ENCODE measurements at places on chromosomes 6 and 20. TPM values are rescaled to one million over a fixed set of nuclear protein-coding genes. Genes with fewer than 3 reads are reported as not detected.

TRIM10 gene
- total RNA-seq: not detected

GPLD1 gene
- total RNA-seq: 0.71 TPM

NHSL1 gene
- 7.8 TPM for total RNA-seq

BPIFB2 gene
- not detected for total RNA-seq

OR2H2 gene
- total RNA-seq: not detected

MAPK13 gene
- total RNA-seq: 0.07 TPM

DNA sequence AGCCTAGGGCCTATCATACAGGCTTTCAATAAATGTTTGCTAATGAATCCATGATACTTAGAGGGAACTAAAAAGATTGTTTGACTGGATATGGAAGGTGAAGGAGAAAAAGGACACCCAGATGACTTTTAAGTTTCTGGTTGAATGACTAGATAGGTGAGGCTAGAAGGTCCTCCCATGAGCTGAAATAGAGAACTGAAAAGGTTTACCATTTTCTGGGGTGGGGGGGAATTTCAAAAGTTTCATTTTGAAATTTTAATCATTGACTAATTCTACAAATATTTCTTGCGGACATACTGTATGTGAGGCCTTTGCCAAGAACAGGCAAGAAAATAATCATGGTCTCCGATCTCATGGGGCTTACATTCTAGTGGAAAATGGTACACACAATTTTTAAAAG lies 17.9 kb upstream of the ZBTB2 start:
- no peak for DNase-seq

DNA sequence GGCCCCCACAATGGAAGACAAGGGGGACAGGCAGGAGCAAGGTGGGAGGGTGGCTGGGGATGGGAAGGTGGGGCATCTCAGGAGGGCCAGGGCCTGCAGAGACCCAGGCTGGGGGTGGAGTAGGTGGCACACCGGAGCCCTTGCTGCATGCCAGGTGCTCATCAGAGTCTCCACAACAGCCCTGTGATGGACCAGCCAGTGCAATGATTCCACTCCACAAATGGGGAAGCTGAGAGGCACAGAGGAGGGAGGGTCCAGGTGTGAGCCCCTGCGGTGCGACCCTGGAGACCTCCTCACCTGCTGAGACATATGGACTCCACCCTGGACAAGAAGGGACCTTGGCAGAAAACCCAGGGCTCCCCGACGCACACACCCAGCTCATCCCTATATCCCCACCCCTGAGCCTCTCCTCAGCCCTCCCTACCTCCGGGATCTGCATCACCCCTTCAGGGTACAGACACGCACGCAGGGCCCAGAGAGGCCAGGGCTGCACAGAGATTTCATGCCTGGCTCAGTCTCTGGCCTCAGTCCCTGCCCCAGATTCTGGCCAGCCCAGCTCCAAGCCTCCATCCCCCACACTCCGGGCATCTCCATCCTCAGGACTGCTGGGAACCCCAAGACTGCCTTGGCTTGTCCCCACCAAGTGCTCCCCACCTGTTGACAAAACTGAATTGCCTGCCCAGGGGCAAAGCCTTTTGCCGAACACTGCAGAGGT lies 7.1 kb upstream of the GRM4 start:
- DNase-seq: peak; percentile 32

DNA sequence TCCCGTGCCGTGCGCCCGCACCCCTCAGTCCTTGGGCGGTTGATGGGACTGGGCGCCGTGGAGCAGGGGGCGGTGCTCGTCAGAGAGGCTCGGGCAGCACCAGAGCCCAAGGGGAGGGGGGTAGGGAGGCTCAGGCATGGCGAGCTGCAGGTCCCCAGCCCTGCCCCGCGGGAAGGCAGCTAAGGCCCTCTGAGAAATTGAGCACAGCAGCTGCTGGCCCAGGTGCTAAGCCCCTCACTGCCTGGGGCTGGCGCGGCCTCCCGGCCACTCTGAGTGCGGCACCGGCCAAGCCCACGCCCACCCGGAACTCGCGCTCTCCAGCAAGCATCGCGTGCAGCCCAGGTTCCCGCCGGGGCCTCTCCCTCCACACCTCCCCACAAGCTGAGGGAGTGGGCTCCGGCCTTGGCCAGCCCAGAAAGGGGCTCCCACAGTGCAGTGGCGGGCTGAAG lies 16.4 kb downstream of the SOX4 start:
- no peak for DNase-seq

DNA sequence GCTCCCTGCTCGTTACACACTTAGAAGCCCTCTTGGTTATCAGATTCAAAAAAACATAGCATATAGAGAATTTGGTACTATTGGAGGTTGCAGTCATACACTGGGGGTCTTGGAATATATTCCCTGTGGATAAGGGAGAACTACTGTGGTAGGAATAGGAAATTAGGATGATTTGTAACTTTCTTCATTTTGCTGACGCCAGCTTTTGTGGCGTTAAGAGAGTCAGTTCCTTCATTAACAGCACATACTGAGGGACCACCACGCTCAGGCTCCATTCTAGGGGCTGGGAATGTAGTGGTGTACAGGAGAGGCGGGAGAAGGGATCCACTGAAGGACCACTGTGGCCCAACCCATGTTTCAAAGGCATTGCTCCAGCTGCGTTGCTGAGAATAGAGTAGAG lies 140.3 kb downstream of the MBOAT1 start:
- no peak for DNase-seq

DNA sequence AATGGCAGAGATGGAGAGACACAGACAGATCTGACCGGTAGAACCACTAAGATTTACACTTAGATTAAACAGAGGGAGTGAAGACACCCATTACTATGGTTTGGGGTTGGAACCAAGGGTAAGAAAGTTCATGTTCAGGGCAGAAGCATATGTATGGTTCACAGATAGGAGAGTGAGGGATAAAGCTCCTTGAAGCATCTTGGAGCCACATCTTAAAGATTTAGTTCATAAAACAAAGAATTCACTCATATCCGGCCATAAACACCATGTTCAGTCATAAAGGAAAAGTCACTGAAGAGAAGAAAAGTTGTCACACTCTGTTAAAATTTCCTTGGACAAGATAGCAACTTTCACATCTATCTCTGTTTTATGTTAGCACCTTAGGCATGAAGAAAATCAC lies 18.0 kb downstream of the STX7 start:
- DNase-seq: no peak

DNA sequence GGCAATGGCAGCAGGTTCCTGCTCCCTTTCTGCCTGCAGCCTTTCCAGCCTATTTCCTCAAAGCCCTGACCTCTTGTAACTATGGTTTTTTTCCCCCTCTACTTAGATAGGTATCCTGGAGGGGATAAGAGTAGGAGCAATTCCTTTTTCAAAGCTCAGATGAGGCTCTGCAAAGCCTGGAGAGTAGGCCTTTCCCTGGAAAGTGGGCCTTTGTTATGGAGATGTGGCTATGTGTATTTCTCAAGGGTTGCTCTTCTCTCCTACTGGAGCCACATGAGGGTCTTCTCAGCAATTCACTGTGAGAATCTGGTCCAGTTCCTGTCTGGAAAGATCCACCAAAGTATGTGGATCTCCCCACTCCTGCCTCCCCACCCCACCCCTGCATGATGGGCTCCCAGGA lies 96.0 kb downstream of the DTD1 start:
- no peak for DNase-seq

Data from G401 (cell line).